Effector memory CD4-positive, alpha-beta T cell (primary cell): ENCODE measurements at places on chromosomes 2 and 18.

- no peak for DNase-seq
Observed at GRCh38 chr18:22731398-22731797, 201.7 kb upstream of the RBBP8 start.

- DNase-seq = no peak
Observed at GRCh38 chr18:40447820-40448219, 1507.2 kb upstream of the PIK3C3 start.

GRCh38 chr2:12131975-12132374, 385.5 kb downstream of the LPIN1 start:
- no peak for DNase-seq

GRCh38 chr2:14140009-14140550, 492.4 kb upstream of the LRATD1 start:
- no peak for DNase-seq

GRCh38 chr2:170396799-170397459, 219.0 kb downstream of the MYO3B start:
- no peak for DNase-seq

DNA sequence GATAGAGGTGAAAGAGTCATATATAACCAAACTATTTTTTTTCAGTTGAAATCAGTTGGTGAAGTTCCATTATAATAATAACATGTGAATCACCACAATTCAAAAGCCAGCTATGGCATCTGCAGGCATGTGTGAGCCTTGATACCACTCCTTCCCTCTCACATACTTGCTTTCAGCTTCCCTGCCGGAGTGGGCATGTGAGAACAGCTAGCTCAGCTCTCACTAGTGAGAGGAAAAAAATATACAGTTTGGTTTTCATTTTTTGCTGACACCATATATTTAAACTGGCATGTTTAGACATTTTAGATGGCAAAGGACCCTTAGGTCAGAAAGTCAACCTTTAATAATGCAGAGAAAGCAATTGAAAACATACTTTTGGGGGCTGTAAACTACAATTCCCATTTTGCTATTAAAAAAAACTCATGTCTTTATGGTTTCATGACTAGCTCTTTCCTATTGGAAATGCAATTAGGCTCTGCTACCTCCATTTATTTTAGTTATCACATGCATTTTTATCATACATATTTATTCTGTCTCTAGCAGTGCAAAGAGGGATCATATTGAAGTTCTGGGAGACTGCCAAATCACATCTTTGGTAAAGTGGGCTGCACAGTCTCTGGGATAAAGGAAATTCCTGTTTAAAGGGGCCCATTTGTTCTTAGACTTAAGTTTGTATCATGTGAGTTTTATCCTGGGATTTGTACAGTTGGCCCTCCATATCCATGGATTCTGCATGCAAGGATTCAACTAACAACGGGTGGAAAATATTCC, 33.2 kb upstream of the SLC40A1 start:
- no peak for DNase-seq

DNA sequence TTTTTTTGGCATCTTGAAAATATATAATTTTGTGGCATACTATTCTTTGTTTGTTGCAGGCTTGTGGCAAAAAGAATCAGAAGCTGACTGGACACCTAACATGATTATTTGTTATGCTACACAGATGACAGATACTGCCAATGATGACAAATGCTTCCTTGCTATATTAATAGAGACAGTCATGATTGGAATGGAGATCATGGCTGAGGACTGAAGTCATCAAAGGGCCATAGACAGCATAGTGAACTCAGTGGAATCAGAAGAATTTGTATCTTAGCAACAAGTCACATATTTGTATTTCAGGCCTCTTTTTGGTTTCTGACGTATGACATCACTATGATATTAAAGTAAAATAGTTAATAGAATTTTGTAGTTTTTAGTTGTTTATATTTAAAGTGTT, 1003.8 kb upstream of the DDX18 start:
- DNase-seq = no peak

GRCh38 chr18:45423659-45424058, 191.6 kb upstream of the SLC14A2 start:
- no peak for DNase-seq

- no peak for DNase-seq
Observed at GRCh38 chr2:212727751-212728150, 189.1 kb upstream of the ERBB4 start.

GRCh38 chr2:61017556-61018317, at the start of the genes PEX13 and PUS10:
TSS of gene PEX13 (plus strand) at chr2:61017720. CDS start at chr2:61017760, 40 bp downstream.
TSS of gene PUS10 (minus strand) at chr2:61018255. CDS start at chr2:61011890, 6,365 bp downstream.
- DNase-seq = peak; percentile 54

GRCh38 chr2:170504810-170505145, 210.4 kb upstream of the SP5 start:
- DNase-seq = no peak

DNA sequence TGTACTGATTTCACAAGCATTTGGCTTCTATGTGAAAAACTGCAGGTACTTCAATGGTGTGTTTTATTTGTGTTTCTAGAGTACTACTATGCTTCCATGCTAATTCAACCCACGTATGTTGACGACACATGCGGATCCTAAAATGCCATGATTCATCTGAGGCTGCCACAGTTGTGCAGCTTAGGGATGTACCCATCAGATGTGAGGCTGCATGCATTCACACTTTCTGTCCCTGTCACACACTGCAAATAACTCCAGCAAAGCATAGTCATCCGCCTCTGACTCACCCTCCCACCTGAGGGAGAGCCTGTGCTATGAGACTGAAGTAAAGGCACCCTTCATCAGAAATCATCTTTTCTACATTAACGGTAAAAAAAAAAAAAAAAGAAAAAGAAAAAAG, 22.1 kb upstream of the SERTAD2 start:
- DNase-seq = no peak

GRCh38 chr18:55084550-55084949, 125.3 kb upstream of the CCDC68 start:
- no peak for DNase-seq

- DNase-seq = no peak
Observed at GRCh38 chr18:10289251-10289650, 165.2 kb upstream of the APCDD1 start.

DNA sequence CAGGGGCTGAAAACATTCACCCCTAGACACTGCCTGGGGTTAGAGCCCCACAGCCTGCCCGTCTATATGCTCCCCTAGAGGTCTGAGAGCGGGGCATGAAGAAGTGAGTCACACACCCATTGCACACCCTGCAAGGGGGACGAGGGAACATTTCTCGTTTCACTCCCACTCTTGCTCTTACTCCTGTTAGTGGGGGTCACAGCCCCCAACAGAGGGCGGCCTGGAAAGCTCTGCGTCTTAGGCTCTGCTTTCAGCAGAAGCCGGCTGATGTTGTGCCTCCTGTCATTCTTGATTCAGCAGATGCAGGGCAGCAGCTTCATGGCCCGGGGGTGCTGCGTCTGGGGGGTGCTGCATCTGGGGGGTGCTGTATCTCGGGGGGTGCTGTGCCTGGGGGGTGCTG, 141.3 kb downstream of the ASB1 start:
- DNase-seq = no peak
